ENCODE measurements at places on chromosomes 6 and 20. TPM values are rescaled to one million over a fixed set of nuclear protein-coding genes. Genes with fewer than 3 reads are reported as not detected.

Gene WFDC10B
- total RNA-seq = not detected

Gene SAMD5
- 0.02 TPM for total RNA-seq

Gene HNF4A
- total RNA-seq = not detected

Gene EFHC1
- 1.9 TPM for total RNA-seq

DNA sequence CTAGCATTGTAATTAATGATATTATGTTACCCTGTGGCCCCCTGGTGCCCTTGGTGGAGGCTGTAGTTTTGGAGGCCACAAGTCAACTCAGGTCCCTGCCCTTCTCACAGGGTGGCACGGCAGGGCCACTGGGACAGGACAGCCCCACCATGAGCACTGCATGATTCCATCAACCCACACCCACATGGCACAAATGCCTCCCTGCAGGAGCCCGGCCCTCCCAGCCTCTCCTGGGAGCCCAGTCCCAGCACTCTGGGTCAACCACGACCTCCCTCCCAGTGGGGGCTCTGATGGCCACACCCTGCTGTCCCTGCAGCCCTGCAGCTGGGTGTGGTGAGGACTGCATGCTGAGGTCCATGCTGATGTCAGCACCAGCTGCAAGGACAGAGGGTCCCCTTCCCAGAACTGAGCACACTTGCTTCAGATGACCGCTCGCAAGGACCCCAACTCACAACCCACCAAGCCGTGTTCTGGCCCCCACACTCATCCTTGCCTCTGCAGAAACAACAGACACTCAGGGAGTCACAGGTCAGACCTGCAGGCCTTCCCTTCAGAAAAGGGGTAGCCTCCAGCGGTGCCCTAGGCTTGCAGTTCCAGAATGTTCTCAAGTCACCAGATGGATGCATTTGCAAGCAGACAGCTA lies 15.7 kb upstream of the CST7 start:
- peaks cover 28% of the 10 kb centered on the region for H3K4me1 ChIP-seq
- no peaks in the 10 kb centered on the region for H3K27me3 ChIP-seq
- no peak overlapping the region for H3K4me3 ChIP-seq
- no peak for DNase-seq
- no peak overlapping the region for H3K27ac ChIP-seq

- no peak overlapping the region for H3K4me3 ChIP-seq
- DNase-seq = no peak
- H3K4me1 ChIP-seq = no peaks in the 10 kb centered on the region
- no peak overlapping the region for H3K27ac ChIP-seq
- H3K27me3 ChIP-seq = peaks cover 45% of the 10 kb centered on the region
Measured at GRCh38 chr6:101394936-101395335, 1.4 kb downstream of the GRIK2 start.

DNA sequence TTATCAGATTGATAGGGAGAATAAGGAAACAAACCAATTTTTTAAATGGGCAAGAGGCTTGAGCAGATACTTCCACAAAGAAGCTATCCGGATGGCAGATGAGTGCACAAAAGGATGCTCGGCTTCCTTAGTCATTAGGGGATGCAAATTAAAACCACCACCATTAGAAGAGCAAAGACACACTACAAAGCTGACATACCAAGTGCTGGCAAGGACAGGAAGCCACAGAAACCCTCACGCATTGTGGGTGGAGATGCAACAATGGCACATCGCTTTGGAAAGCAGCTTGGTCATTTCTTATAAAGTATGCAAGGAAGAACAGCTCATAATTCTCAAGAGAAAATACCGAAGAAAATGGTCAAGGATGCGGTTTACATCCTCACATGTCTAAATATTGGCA lies 19.8 kb downstream of the BFSP1 start:
- no peaks in the 10 kb centered on the region for H3K27me3 ChIP-seq
- H3K27ac ChIP-seq = no peak overlapping the region
- peaks cover 18% of the 10 kb centered on the region for H3K4me1 ChIP-seq
- no peaks in the 10 kb centered on the region for H3K36me3 ChIP-seq
- H3K4me3 ChIP-seq = no peak overlapping the region

DNA sequence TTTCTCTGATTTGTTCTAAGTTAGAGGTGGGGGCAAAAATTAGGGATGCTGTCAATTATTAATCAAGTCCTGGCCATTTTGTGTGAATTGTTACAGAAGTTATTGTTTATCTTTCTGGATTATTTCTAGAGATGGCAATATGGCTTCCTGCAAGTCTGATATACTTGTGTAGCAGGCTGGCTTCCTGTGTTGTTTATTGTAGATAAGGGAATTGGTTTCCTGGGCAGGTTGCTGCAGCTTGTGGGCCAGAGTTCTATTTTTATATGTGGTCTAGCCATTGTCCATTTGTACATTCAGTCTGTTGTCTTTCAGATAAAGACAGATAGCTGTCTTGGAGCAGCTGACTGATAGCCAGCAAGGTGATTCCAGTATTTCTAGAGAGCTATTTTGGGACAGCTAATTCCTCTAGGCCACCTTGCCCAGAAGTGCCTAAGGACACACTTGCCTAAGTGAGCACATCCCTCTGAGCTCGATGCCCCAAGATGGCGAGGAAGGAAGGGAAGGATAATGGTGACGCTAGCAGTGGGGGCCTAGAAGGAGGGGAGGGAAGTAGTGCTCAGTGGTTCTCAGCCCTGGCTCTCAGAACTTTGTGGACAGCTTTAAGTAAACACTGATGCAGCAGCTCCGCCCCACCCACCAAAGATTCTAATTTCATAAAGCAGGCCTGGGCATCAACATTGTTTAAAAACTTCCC lies 25.5 kb downstream of the DDO start:
- H3K27ac ChIP-seq = no peak overlapping the region
- DNase-seq = no peak
- no peaks in the 10 kb centered on the region for H3K36me3 ChIP-seq
- peaks cover 2% of the 10 kb centered on the region for H3K4me1 ChIP-seq
- no peak overlapping the region for H3K4me3 ChIP-seq
- H3K27me3 ChIP-seq = no peaks in the 10 kb centered on the region

DNA sequence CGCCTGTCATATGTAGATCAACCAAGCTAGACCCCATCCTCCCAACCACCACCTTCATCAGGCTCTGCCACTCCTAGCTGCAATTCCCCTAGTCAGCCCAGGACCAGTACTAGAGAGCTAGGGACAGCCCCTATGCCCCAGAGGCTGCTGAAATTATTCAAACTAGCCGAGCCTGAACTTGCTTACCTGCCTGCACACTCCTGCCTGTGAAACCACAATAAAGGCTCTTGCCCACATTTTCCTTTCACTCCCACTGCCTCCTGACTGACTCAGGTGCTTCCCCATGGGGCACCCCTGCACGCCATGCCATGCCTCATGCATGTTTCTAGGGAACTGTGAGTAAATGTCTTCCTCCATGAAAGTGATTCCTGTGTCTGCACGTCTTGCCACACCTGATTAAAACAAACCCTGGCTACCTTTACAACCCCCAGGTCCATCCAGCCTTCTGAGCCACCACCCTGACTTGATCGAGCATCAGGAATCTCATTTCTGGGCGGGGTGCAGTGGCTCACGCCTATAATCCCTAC lies 66.5 kb upstream of the IER3 start:
- H3K27ac ChIP-seq = peak overlapping the region; percentile 91
- H3K36me3 ChIP-seq = peaks cover 21% of the 10 kb centered on the region
- H3K4me1 ChIP-seq = peaks cover 74% of the 10 kb centered on the region
- peak overlapping the region; percentile 64 for H3K4me3 ChIP-seq
- peak; percentile 95 for DNase-seq

DNA sequence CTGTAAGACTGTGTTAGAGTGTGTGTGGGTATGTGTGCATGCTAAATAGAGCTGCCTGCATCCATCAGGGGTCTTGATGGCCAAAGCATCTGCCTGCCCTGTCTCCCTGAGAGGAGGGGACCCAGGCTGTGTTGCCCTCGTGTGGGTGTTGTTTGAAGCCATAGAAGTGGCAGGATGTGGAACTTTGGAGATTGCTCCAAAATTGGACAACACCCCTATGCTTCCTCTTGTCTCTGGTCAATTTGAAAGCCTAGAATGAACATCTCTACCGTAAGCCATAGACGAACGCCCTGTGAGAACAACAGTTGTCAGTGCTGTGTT lies 82.6 kb downstream of the ASXL1 start:
- no peak overlapping the region for H3K4me3 ChIP-seq
- H3K4me1 ChIP-seq = peaks cover 28% of the 10 kb centered on the region
- H3K27me3 ChIP-seq = no peaks in the 10 kb centered on the region
- no peak for DNase-seq
- no peak overlapping the region for H3K27ac ChIP-seq
- H3K36me3 ChIP-seq = peaks cover 31% of the 10 kb centered on the region

DNA sequence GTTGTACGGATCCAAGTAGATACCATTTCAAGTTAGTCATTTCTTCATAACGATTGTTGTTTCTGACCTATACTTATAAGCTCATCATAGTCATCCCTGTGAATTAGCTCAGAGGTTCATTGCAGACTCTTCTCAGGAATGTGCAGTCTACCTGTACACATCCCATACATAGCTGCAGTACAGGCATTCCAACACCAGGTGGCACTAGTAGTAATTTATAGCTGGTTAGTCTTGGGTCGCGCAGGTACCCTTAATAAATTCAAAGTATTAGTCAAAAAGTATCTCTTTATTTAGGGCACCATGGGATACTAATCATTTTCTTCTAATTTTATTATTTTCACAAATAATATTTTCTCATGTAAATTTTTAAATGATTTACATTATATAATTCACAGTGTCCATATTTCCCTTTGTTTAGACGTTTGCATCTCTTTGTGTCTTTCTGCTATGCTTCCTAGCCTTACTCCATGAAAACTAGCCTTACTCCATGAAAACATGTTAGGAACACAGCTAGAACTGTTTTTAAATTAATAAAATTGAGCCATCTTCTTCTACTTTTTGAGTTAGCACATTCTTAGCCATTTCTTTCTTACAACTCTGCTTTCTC lies 128.6 kb upstream of the FAM83B start:
- no peak overlapping the region for H3K4me3 ChIP-seq
- peak; percentile 54 for DNase-seq
- H3K27me3 ChIP-seq = no peaks in the 10 kb centered on the region
- no peaks in the 10 kb centered on the region for H3K36me3 ChIP-seq

DNA sequence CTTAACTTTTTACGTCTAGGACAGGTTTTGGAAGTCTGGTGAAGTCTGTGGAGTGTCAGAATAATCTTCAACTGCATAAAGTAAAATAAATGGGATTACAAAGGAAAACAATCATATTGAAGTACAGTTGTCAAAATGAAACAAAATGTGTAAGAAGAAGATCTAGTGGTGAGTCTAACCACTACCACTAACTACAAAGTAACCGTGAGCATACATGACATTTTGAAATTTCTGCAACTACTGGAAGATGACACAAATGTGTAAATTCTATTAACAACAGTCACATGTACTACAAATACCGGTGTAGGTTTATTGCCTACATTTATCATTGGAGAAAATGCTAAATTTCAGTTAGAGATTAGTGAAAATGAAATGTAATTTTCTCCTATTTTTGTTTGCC lies 29.7 kb downstream of the VPS52 start:
- H3K4me1 ChIP-seq = peaks cover 9% of the 10 kb centered on the region
- no peak overlapping the region for H3K4me3 ChIP-seq
- H3K36me3 ChIP-seq = no peaks in the 10 kb centered on the region
- no peak for DNase-seq

DNA sequence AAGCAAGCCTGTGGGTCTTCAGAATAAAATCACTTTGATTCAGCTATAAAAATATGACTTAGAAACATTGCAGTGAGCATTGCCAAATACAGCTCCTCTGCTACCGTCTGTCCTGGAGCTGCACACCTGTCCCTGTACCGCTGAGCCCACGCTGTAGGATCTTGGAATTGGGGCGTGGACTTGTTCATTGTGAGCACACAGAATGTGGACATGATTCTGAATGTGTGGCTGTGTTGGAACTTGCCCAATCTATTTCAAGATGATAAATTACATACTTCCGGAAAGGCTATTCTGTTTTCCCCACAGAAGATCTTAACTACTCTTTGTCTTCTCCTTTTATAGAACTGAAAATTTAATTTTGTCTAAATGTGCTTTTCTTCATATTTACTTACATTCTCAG lies 107.3 kb downstream of the UST start:
- H3K4me1 ChIP-seq = peaks cover 28% of the 10 kb centered on the region
- no peaks in the 10 kb centered on the region for H3K36me3 ChIP-seq
- no peak overlapping the region for H3K4me3 ChIP-seq
- H3K27me3 ChIP-seq = no peaks in the 10 kb centered on the region
- no peak overlapping the region for H3K27ac ChIP-seq

All from activated CD4-positive, alpha-beta memory T cell treated with anti-CD3 and anti-CD28 coated beads for 36 hours (primary cell).